ENCODE measurements at places on chromosomes 6 and 20.
A peak's percentile ranks its signal among the peaks of the same experiment; 100 is the strongest.

GRCh38 chr6:154506582-154506981 lies 3.9 kb downstream of the CNKSR3 start:
- DNase-seq, result no peak

DNA sequence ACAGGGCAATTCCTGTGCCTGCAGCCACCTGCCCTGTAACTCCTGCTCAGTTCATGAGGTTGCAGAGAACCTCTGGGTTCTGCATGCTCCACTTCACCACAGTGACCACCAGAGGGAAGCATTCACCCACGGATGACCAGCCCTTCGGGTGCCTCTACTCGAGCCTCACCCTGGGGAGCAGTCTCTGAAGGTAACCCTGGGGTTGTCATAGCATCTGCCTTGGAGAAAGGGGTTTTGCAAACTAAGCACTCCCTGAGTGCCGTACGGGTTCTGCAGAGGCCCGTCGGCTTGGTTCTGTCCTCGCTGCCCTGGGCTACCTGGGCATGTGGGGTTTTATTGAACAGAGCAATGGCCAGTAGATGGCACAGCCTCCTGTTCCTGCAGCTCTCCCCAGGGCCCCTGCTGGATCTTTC lies 10.2 kb upstream of the CST5 start:
- DNase-seq, result peak; percentile 23

DNA sequence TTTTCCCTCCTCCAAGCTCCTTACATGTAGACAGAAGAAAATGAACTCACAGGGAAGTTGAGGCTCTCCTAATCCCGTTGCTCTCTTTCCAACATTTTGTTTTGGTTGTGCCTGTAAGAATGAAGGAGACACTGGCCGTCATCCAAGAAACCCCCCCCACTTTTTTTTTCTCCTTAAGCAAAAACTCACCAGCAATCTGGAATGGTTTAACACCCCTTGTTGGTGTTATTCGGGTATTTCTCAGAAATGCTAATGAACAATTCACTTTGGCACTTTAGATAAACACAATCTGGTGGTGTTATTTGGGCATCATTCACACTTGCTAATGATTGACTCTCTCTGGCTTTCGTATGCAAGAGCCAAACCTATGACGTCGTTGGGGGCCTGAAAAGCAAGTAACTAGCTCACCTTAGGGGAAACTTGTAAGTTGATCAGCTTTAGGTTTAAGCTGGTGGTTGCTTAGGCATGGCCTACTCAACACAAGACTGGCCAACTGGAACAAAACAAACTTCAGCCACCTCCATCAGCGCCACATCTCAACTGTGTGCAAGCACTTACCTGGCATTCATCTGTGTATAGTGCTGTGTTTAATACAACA lies 24.3 kb upstream of the OLIG3 start:
- DNase-seq, result no peak

DNA sequence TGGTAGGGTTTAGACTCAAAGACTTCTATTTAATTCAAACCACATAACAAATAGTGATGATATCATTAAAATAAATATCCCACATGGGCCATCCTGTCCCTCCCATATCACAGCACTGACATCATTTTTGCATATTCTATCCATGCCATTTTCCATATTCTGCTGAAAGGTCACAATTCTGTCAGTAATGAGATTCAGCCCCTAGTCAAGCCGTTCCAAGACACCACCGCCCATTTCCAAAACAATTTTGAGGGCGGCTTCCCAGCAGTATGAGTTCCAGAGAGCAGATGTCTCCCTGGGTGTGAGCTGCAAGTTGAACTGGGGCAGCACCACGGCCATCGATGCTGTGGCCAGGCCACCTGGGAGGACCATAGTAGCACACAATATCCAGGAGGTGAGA lies 65.1 kb upstream of the PLEKHG1 start:
- no peak for DNase-seq

DNA sequence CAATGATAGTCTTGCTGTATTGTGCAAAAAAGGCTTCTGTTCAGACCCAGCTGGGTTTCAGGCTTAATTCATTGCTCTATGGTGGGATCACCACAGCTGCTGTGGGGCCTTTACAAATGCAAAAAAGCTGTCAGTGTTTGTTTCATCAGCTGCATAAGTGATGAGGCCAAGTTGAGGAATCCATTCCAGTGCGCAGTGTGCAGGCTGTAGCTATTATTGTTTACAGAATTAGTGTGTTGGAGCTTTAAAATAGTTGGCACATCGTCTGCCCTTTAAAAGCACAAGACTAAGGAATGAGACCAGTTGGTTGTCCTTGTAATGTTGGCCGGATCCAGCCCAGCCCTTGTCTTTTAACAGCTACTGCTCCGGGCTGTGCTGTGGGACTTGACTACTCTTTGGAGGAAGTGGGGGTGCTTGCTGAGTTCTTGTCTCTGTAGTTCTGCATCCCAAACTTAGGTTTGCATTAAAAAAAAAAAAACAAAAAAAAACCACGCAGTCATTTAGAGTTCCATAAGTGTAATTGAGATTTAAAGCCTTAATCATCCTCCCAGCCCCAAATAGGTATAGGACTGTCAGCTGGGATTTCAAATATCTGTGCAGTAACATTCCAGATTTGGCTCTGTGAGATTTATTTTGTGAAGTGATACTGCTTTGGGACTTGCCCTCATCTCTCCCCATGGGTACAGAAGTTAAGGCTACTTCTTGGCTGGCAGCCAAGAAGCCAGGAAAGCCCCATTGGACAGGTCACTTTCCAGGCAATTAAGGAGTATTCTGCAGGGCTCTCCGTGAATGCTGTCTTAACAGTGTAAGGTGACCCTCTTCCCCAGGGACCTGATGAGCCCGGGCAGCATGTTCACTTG lies 19.3 kb downstream of the JARID2 start:
- peak; percentile 65 for DNase-seq

- no peak for DNase-seq
These were observed 1.7 kb upstream of the MYO6 start for GRCh38 chr6:75747152-75747992.

DNA sequence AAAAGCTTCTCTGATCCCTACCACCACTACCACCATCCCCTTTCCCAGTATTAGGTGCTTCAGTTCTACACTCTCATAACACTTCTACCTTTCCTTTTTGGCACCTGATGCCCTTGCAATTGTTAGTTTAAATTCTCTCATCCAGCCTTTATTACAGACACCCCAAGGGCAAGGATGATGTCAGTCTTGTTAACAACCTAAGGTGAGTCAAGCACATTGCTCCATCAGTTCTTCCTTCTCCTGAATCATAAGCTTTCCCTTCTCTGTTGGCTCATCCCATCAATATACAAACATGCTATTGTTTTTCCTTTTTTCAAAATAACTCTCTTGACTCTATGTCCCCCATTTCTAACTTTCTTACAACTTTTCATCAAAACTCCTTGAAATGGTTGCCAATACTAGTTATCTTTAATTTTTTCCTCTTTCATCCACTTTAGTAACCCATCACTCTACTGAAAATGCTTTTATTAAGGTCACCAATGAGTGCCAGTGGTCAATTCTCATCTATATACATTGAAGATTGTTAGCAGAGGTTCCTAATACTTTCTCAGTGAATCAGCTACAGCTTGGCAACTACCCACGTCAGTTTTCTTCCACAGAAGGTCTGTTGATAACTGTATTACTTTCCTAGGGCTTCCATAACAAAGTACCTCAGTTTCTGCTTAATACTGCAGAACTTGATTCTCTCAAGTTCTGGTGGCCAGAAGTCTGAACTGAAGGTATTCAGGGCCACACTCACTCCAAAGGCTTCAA lies 97.1 kb upstream of the FLRT3 start:
- DNase-seq, result no peak

GRCh38 chr20:37382482-37383120 lies 36.7 kb downstream of the SRC start:
- DNase-seq, result no peak

GRCh38 chr6:112202639-112203341 lies 51.6 kb downstream of the LAMA4 start:
- DNase-seq, result no peak
